ENCODE measurements at places on chromosomes 1 and 21.
A peak's percentile ranks its signal among the peaks of the same experiment; 100 is the strongest.

DNA sequence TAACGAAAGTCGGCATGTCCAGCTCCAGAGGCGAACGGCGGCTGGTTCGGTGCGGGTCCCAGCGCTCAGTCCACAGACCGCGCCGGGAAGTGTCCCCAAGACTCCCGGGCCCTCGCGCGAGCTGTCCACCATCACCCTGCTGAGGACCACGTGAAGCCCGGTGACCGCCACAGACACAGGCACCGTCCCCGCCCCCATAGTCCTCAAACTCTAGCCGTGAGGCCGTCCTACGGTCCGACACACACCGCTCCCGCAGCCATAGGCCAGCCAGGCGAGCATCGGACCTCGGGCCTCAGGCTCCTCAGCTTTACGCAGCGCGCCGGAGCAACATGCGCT, 535 bp downstream of the SETD4 start:
- DNase-seq: no peak

- no peak for DNase-seq
Measured at GRCh38 chr21:45405271-45405818, 380 bp downstream of the COL18A1 start.

DNA sequence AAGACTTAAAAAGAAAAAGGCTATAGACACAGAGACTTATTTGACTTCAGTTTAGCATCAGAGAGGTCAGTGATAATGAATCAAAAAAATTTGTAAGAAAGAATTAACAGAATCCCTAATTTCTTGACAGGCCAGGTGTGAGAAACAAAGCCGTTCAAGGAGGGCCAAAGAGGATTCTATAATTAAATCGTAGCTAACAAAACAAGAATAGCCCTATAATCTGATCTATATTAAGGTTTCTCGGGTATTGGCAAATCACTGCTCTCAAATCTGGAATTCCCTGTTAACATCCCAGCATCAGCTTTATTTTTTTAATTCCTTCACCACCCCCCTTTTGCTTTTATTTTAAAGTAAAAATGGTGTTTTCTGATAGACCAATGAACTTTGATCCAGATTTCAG, 60.3 kb downstream of the PUM1 start:
- DNase-seq: no peak

GRCh38 chr1:2233997-2234761, 6.1 kb downstream of the SKI start:
- DNase-seq: peak; percentile 85

GRCh38 chr1:228015276-228016180, 8.7 kb downstream of the WNT3A start:
- no peak for DNase-seq

- no peak for DNase-seq
Measured at GRCh38 chr21:19049567-19049966, 646.0 kb upstream of the TMPRSS15 start.

- DNase-seq: no peak
Measured at GRCh38 chr1:210413951-210414350, 85.2 kb downstream of the HHAT start.

DNA sequence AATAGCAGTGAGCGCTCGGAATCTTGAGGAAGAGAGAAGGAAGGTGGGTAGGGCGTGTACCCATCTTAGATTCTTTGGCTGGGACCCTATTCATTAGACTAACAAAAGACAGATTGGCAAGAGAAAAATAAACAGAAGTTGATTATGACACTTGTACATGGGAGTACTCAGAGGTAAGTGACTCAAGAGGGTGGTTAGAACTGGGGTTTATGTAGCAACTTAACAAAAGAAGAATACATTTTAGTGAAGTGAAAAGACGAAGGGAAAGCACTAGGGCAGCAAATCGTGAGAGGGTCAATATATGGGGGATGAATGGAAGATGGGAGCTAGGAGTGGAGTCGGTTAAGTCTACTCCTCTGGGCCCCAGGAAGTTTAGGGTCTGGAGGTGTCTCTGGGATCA, 25.8 kb upstream of the RCC2 start:
- no peak for DNase-seq

- DNase-seq: no peak
Measured at GRCh38 chr1:55689800-55690199, 474.6 kb upstream of the USP24 start.

GRCh38 chr21:35473496-35473895, 424.4 kb upstream of the RUNX1 start:
- no peak for DNase-seq

DNA sequence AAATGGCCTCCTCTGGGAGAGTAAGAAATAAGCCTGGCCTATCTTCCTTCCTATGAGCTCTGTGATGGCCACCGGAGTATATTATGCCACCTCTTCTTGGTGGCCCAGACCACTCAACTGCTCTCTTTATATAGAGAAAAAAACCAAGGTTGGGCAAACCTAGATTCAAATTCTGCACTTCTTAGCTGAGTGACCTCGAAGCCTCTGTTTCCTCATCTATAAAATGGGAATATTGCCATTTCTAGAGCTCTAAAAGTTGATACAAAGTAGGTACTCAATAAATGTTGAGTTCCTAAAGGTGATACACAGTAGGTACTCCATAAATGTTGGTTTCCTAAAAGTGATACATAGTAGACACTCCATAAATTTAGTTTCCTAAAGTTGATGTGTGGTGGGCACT, 120.7 kb downstream of the HLCS start:
- DNase-seq: no peak

GRCh38 chr1:60228041-60228491, 154.5 kb upstream of the C1orf87 start:
- DNase-seq: peak; percentile 23

GRCh38 chr1:203475012-203475981, at the start of gene PRELP:
PRELP (plus strand) TSS chr1:203475806; CDS start chr1:203483185, 7,379 bp downstream.
- no peak for DNase-seq

- DNase-seq: no peak
Measured at GRCh38 chr21:25977068-25977611, 193.4 kb downstream of the APP start.

DNA sequence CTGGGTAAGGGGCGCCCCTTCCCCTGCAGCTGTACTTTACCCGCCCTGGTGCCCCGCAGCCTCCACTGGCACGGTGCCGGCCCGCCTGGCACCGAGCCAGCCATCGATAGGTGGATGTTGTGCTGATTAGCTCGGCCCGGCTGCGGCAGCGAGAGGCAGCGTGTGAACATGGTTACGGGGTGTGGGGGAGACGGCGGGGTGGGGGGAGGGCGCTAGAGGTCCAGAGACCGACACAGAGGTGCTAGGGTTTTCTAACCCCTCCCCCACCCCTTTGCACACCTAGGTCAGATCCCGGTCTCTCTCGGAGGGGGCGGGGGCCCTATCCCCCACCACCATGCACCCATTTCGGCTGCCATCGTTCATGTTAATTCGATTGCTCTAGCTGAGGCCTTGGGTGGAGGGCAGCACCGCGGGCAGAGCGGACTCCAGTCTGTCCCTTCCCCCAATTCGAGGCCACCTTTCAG, 6.7 kb downstream of the EFNA4 start:
- DNase-seq: no peak
